ENCODE measurements at places on chromosomes 1 and 21.
A peak's percentile ranks its signal among the peaks of the same experiment; 100 is the strongest.

GRCh38 chr1:46705408-46705807, 13.5 kb downstream of the EFCAB14 start:
- no peak for DNase-seq

GRCh38 chr1:212311836-212312497, 26.8 kb downstream of the PPP2R5A start:
- DNase-seq: peak; percentile 67

GRCh38 chr1:67393737-67394136, 36.5 kb downstream of the SERBP1 start:
- no peak for DNase-seq

DNA sequence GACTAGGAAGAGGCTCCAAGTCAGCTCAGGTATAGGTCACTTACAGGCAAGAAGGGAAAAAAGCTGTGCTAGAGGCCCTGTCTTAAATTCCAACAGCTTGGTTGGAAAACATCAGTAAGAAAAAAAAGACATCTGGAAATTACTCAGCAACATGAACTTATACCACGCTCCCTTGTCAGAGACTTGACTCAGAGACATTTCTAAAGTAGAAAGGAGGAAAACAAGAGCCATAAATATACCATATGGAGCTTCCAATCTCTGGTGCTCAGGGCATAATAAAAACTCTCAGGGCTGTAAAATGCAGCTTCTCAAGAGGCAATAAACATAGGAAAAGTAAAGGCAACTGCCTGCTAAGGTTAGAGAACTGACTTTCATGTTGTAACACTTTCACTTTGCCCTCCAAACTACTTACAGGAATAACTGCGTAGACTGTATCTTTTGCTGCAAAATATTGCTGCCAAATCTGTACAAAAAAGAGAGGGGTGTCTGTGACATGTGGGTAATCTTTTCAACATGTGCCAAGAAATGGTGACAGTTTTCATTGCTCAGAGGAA, 14.7 kb downstream of the ATPAF1 start:
- peak; percentile 75 for DNase-seq

GRCh38 chr1:159171254-159171687, at the start of gene CADM3:
TSS of gene CADM3 (plus strand) at chr1:159171615. CDS start at chr1:159171766, 151 bp downstream.
- DNase-seq: no peak

GRCh38 chr1:85555420-85555819, 25.1 kb upstream of the CCN1 start:
- DNase-seq: no peak

- DNase-seq: no peak
Observed at GRCh38 chr1:87394982-87395381, 66.3 kb downstream of the LMO4 start.

DNA sequence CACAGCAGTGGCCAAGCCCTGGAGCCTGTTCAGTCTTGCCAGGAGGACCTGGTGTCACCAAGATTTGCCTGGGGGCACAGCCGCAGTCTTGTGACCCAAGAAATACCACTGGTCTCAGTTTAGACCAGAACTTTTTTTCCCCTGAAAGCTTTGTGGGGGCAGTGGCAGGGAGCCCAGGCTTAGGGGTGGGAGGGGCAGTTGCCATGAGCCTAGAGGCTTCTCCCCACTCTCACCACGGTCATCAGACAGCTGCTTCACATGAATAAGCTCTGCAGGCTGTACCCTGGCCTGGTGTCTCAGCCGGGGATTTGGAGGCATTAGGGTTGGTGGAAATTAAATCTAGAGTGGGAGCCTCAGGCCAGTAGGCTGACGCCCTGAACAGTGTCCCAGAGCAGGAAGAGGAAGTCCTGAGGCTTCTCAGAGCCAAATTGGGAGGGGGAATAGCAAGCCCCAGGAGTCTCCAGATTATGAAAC, 73.7 kb downstream of the SLC16A1 start:
- peak; percentile 31 for DNase-seq

GRCh38 chr1:3680488-3681230, 28.3 kb downstream of the TP73 start:
- DNase-seq: no peak

Data from EH (cell line).